ENCODE measurements at places on chromosomes 5 and 9.

GRCh38 chr5:109351988-109352864 is 57.5 kb downstream of the PJA2 start:
- no peak for DNase-seq

DNA sequence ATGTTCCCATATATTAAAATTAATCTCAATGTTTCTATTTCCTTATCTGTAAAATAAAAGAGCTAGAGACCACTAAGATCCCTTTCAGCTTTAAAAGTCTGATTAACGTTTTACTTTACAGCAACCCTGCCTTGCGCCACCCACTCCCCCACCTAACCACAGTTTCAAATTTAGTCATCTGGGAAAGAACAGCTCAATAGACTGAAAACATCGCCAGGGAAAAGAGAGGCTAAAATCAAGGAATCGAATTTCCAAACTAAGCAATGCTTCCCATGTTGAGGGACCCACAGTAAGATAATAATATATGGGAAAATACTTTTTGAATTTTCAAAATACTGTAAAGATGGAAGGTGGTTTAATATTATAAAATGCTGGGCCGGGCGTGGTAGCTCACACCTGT is 6.6 kb downstream of the SAXO1 start:
- DNase-seq, result no peak

GRCh38 chr5:122101636-122102285 is 23.7 kb upstream of the LOX start:
- DNase-seq, result no peak

- DNase-seq, result no peak
These were observed 113.6 kb downstream of the STK32A start for GRCh38 chr5:147348451-147348850.

GRCh38 chr5:73267766-73268435 is 94.9 kb downstream of the TMEM174 start:
- no peak for DNase-seq

Measured in stimulated activated CD8-positive, alpha-beta memory T cell treated with anti-CD3 and anti-CD28 coated beads, Interleukin-4, amount 100 ng/mL, for 4 hours (primary cell).